ENCODE measurements at places on chromosomes 4 and X.

DNA sequence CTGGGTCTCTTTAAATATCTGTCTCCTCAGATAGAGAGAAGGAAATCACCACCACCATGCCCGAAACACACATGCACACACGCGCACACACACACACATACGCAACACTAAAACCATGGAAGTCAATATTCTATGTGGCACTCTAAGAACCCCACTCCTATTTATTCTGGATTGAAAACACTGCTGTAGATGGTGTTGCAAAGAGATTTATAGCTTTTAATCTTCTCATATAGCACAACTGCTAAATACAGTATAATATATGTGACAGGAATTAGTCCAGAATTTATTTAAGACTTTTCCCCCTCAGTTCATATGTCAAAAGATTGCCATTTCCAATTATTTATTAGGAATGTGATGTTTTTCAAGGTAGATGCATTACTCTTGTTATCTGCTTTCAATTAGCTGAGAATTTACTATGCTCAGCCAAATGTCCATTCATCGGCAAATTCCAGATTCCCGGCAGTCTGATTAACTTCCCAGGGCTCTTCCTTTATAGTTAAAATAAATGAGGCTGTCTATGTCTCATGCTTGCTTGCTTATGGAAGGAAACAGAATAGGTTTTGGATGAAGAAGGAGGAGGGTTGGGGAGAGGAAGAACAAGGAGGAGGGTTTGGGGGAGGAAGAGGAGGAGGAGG lies 115.4 kb upstream of the NDP start:
- no peak for DNase-seq

DNA sequence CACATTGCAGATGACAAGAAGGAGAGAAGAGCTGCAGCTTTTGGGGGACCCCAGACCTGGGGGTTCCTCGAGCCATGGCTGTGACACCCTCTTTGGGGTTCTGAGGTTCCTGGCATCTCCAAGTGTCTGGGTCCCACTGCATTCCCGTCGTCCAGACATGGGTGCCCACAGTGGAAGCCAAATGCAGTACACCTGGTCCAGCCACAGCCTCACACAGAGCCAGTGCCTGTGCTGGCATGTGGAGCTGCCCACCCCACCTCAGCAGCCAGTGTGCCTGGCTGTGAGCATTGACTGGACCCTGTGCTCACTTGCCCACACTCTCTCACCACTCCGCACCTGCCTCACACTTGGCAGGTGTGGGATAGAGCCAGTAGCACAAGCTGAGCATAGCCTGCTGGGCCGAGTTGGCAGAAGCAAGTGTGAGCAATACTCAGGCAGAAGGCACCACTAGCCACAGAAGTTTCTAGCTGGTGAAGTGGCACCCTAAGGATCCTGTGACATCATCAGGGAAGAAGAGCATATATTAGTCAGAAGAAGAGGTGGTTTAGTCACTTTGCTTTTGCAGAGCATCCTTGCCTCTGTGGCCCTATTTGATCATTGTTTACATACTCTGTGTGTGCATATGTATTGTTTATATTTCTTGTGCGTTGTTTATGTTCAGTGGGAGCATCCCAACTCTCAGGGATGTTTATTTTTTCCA lies 65.0 kb upstream of the MAGEB2 start:
- DNase-seq: no peak

GRCh38 chrX:12955882-12956703 lies 18.8 kb upstream of the TMSB4X start:
- no peak for DNase-seq

DNA sequence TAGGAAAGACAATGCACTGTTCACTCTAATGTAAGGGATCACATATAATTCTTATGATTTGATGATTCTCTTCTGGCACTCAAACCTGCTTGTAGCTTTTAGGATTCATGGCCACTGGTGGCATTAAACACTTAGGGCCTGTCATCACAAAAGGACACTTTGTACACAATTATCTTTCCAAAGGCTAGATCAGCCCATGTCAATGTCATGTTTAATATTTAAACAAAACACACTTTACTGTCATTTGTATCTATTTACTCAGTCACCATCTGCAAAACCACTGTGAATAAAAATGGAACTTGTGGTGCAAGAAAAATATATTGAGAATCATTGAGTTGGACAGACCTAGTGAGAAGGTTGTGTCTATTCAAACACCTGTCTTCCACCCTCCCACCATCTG lies 83.6 kb upstream of the TTC29 start:
- no peak for DNase-seq

DNA sequence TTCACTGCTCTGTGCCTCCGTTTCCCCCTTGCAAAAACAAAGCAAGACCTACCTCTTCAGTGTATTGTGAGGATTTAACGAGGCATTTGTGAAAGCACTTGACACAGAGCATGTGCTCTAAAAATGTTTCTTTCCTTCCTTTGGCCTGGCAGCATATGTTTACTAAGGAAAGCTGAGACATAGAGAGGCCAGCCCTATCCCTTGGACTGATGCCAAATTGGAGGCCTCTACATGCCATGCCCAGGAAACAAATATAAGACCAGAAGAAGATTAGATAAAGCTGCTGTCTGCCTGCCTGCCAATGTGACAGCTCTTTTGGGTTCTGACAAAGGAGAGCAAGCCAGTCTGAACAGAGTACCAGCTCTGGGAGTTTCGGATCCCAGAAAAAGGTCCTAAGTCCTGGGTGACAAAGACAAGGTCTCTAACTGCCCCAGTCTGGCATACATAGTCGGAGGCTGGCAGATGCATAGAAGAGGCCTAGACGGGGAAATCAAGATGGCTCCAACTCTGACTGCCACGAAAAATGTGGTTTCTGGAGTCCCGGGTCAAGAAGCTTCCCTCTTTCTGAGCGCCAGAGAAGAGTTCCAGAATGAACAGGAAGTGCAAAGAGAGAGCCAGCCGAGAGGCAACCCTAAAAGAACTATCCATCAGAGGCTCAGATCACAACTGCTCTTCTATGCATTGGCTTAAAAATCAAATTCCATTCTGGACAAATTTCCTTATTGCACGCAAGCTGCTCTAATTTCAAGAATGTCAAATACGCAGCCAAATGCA lies 25.8 kb downstream of the OTUD6A start:
- DNase-seq: no peak

- no peak for DNase-seq
These were observed 118.4 kb downstream of the APBB2 start for GRCh38 chr4:41095973-41096372.

GRCh38 chrX:9948406-9948805 lies 18.8 kb upstream of the CLDN34 start:
- no peak for DNase-seq

DNA sequence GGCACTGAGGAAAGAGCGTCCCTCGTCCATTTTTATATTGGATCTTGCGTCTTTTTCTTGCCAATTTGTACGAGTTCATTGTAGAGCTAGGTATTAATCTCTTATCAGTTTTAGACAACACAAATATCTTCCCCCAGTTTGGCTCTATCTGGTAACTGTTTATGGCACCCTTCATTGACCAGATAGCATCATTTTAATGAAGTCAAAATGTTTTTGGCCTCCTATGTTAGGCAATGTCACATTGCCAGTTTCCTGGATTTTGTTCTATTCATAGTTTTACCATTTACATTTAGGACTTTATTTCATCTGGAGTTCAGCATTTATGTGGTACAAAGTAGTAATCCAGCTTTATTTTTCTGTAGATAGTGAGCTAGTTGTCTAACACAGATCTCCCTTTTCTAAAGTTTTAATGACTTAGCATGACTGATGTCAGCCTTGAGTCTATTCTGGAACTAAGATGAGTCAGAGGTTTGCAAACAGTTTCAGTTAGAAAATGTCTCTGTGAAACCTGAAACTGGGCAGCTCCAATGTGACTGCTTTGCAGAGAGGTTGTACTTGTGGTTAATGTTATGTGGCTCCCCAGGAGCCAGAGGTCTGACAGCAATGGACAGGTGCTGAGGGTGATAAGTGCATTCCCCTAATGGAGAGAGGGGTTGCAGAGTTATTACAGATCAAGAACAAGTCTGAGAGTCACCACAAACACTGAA lies 5.3 kb upstream of the STBD1 start:
- DNase-seq: no peak

- no peak for DNase-seq
These were observed 24.3 kb upstream of the TET2 start for GRCh38 chr4:105122350-105122749.

GRCh38 chr4:113584407-113585150 lies 177.0 kb downstream of the CAMK2D start:
- DNase-seq: peak; percentile 12

DNA sequence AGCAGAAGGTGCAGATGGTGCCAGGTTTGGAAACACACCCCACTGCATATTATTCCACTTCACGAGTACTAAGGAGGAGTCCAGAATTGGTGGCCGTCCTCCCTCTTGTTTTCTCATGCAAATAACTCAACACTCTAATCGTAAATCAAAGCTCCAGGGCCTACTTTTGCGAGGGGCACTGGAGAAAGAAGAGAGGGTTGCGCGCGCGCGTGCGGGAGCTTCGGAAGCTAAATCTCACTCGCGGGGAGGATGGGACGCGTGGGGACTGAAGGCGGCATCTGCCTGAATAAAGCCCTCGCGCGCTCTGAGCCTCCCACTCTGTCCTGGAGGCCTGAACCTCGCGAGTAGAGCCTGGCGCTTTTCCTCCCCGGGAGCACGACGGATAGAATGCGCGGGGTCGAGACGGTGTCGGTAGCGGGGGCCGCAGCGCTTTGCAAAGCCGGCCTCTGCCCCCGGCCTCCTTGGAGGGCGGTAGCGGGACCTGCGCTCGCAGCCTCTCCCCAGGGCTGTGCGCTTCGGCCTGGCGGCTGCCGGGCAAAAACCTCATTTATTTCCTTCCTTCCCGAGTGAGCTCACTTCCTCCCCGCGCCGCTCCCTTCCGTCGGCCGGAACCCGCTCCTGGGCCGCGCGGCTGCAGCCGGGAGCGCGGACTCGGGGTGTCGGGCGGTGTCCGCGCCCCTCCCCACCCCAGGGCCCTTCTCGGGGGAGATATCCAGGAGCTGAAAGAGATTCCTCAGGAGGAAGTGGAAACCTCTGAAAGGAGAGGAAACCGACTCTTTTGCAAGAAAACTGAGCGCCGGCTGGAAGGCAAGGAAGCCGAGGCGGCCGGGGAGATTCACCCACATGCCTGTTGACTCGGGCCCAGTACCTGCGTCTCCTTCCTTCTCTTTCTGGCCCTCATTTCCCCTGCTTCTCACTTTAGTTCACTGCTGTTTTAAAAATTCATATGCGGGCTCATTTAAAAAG lies 20.7 kb downstream of the HAND2 start:
- no peak for DNase-seq

Data from NCI-H2171 (cell line).